ENCODE measurements at places on chromosomes 2 and 18.

GRCh38 chr2:161170377-161170776 lies 10.1 kb downstream of the TANK start:
- no peak for DNase-seq

DNA sequence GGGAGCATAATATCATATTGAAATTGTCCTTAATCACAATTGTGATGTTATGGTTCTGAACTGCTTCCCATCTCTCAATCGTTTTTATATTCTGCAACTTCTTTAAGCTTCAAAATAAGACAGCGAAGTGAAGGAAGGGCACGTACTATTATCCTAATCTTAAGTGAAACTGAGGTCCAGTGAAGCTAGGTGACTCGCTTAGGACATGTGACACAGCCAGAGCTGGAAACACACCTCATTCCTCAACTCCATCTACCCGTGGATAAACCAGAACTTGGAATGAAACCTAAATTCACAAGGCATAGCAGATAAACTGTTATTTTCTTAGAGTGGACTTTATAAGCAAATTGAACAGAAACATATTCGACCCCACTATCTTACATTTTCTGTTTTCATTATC lies 191.2 kb upstream of the PXDN start:
- DNase-seq = no peak

DNA sequence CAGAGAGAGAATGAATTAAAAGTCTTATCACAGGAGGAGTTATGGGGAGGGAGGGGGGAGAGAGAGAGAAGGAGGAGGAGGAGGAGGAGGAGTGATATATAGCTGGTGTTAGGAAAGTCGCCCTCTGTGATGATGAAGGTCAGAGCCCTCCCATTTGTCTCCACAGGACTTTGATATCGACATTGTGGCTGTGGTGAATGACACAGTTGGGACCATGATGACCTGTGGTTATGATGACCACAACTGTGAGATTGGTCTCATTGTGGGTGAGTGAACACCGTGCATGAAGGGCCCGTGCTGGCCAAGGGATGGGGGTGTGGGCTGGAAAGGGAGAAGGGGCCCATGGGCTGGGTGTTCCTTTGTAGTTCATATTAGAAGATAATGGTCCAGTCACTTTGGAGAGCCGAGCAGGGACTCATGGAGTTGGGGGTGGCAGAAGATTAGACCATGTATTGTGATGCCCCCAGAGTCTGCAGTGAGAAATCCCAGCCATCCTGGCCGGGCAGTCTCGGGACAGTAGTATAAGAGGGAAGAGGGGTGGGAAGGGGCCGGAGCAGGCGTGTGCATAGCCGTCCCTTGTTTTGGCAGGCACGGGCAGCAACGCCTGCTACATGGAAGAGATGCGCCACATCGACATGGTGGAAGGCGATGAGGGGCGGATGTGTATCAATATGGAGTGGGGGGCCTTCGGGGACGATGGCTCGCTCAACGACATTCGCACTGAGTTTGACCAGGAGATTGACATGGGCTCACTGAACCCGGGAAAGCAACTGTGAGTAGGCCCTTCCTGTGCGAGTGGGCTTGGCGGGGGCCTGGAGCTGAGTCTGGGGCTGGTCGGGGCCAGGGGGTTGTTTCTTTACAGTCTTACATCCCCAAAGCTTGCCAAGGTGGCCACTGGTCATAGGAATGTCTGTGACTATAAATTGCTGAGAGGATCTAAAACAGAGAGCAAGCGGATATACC lies 40.0 kb downstream of the HK2 start:
- DNase-seq = no peak

- DNase-seq = no peak
Measured at GRCh38 chr2:26359886-26360473, 13.4 kb upstream of the ADGRF3 start.

DNA sequence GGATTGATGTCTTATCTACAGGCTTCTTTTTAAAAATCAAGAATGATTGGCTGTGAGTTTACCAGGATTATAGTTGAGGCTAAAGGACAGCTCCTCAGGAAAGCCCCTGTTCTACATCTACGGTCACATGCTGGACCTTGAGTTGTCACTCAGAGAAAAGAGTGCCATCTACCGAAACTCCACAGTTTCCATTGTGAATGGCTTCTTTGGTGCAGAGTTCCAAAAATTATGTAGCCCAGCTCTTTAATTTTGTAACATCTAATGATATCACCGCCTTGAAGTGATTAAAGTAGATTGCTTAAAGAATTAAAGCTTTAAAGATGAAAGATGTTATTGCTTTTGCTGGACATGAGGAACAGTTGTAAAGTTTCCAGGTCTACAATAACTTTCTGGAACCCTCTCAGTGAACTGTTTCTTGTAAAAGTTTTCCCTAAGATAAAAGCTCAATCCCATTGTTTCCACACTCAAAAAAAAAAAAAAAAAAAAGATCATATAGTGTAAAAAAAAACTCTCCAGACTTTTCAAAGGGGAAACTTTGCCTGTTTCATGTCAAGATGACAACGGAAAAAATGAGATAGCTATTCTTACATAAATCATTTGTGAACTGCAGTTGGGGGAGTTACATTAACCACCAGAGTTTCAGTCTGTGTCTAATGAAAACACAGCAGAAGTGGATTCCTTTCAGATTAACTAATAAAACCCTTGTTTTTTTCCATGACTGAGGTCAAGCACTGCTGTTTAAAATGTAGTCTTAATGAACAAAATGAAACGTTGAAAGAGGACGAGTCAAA lies 4.3 kb downstream of the COL3A1 start:
- DNase-seq = peak; percentile 74

DNA sequence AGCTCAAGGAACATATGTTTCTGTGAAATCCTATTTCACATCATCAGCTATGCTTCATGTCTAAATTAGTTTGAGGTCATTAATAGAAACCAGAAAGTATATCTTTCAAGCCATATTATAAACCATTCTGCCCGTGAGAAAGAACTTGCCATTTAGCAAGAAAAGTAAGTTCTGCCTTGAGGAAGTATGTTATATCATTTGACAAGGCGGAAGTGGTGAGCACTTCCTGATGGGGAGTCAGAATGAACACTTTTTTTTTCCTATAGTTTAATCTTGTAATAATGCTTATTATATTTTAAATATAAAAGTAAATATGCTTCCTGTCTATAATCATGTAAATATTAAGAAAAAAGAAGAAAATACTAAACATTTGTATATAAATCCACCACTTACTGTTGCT lies 39.3 kb upstream of the NRXN1 start:
- no peak for DNase-seq
